Panc1 (cell line): ENCODE measurements at places on chromosomes 3 and 15.

- DNase-seq = no peak
Measured at GRCh38 chr3:81622395-81622794, 139.1 kb downstream of the GBE1 start.

GRCh38 chr3:119403201-119403600, 60.2 kb downstream of the TMEM39A start:
- no peak for DNase-seq

DNA sequence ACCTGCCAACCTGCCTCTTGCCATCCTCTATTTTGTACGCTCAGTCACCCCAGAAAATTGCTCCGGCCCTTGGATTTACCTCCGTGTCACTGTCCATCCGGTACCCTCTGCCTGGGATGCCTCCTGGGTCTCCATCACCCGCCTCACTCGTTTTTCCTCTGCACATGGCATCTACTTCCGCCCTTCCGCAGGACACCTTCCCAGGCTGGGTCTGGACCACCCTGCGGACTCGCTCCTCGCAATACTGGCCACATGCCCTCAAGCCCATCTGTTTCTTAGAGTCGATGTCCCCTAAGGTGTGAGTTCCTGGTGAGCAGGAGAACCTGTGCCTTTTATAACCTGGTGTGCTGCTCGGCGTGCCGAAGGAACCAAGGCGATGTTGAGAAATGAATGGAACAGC, 58.5 kb downstream of the APBA2 start:
- no peak for DNase-seq

DNA sequence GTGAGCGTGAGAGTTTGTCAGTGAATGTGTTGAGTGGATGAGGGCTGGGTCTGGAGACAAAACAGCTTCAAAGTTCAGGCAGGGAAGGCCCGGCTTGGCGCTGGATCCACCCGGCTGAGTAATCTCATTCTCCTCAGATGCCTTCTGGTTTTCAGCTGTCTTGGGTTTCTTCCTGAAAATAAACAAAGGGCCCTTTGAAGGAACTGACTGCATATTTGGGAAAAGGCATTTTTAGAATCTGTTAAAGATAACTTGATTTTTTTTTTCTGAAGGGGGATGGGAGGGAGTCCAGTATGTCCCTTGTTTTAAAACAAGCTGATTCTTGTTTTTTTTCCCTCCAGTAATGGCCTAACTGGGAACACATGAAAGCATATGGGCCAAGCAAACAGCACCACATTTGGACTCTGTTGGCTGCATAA, 86.4 kb downstream of the TIGIT start:
- DNase-seq = no peak

- no peak for DNase-seq
Measured at GRCh38 chr15:59680870-59681269, 8.2 kb downstream of the BNIP2 start.

GRCh38 chr3:122926322-122926721, 101.2 kb downstream of the SEMA5B start:
- DNase-seq = no peak
